ENCODE measurements at places on chromosomes 4 and X. TPM values are rescaled to one million over a fixed set of nuclear protein-coding genes. Genes with fewer than 3 reads are reported as not detected.

- no peak for DNase-seq
These were observed 104.2 kb downstream of the CHRDL1 start for GRCh38 chrX:110691446-110691845.

GRCh38 chrX:17932781-17933180, 71.7 kb upstream of the RAI2 start:
- no peak for DNase-seq

DNA sequence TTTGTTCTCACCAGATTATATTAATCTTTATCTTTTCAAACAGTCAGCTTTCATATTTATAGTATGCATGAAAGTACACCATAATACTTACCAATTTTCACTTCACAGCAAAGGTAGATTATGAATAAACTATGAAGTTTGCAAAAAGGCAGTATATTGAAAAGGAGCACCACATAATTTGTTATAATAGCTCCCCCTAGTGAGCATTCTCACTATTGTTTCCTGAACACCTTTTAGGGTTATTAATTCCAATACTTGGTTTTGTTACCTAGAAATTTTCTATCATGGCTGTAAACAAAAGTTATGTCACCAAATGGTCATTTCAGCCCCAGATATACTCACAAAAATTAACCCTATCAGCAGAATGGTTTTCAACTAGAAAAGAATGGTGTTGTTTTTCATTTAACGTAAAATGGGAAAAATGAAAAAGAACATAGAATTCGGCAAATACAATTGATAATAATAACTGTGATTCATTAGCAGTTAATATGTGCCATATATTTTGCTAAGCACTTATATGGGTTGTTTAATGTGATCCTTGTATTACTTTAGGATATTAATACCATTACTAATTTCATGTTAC, 30.2 kb upstream of the NKX6-1 start:
- no peak for DNase-seq

DNA sequence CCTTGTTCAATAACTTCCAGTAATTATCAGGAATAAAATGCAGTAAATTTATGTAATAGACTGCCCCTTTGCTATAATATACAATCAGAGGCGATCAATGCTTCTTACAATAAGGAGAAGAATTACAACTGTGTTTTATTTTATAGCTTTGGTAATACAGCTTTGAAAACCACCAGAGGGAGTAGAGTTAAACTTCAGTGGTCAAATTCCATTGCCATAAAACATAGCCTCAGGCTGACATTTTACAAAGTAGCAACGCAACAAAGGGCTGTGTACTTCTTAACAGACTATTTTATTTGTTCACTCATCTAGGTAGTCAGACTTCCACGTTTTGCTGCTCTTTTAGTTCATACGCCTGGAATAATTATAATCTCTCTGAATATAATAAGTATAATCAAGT, 58.5 kb downstream of the TEX13C start:
- DNase-seq = no peak

DNA sequence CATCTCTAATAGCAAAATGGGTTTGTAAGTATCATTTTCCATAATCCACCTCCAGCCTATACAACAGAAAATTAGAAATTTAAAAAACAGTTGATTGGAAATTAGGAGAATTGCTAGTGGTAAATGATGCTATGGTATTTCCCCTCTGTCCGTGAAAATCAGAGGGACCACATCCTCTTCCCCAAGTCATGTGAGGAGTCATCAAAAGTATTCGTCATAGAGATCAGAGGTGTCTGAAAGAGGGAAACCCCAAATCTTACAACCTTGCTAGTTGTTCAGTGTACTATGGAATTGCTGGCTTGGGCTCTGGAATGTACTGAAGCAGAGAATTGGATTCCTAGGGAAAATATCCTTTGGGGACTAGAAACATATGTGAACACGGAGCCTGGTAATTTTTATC, 241.4 kb upstream of the ARHGAP24 start:
- no peak for DNase-seq

DNA sequence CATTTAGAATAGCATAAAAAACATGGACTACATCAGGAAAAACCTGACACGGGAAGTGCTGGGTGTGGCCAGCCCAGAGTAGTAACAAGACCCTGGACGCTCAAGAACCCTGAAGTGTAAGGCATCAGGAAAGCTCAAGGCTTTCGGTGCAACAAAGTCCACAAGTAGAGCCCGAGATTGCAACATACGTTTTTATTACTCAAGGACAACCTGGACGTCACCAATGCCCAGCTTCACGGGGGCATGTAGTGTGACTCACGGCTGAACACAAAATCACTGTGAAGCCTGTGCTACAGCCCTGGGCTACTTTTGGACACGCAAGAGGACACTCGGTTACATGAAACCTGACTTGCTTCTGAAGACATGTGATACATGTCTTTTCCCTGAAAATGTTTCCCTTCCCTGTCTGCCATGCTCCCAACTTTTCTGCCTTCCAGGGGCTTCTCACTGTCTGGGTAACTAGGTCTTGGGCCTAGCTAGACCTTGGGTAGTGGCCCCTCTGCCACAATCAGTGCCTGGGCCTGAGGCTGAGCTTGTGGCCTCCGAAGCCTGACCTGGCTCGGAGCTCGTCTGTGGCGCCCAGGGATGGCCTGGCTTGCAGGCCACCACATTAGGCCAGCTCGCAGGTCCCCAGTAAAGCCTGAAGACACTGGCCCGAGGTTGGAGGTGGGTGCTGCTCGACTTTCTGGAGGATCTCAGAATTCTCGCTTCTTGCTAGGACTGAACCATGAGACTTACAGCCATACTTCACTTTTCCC, 9.2 kb downstream of the IRAK1 start:
- DNase-seq = no peak

DNA sequence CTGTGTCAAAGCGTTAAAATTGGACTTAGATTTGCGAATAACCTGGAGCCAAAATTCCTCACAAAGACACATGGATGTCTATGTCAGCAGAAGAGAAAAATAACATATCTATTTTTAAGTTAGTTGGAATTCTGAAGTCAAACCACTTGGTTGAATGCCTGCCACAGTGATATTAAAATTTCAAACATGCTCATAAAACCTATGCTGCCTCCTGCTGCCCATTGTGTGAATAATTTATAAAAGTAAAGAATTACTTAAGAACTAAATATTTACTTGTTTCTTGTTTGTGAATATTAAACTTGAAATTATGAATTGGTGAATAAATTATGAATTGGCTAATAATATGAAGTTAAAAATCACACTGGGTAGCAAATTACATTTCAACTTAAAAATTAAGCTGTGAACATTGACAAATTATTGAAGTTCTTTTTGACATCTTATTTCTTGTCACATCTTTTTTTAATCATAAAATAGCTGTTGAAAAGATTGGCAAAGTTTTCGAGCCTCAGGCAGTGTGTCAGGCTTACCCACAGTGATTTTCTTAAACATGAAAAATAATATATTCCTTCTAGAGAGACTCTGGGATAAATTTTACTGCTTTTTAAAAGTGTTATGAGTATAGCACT, 35.4 kb downstream of the FABP2 start:
- DNase-seq = no peak

GRCh38 chr4:7828011-7828720, 111.5 kb downstream of the AFAP1 start:
- peak; percentile 75 for DNase-seq

GRCh38 chr4:65456579-65456978, 213.7 kb downstream of the EPHA5 start:
- no peak for DNase-seq

DNA sequence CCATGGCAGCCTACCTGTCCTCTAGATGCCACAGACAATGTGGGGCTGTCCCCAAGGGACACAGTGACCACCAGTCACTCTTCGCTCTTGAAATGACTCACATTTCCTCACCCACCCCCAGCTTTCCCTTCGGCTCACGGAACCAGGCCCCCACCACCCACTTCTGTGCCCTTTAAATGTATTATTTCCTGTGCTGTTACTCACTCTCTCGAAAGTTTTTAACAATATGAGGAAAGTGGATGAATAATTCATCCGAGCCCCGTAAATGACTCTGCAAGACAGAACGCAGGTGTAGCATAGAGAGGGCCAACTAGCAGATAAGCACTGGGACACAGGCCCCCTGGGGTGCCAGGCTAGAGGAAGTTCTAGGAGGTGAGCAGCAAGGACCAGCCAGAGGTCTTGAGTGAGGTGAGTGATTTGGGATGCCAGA, 179.5 kb upstream of the TBL1X start:
- no peak for DNase-seq

GRCh38 chr4:20252656-20253282, 1.1 kb downstream of the SLIT2 start:
- peak; percentile 20 for DNase-seq

- no peak for DNase-seq
These were observed 209.9 kb downstream of the CPE start for GRCh38 chr4:165588534-165589315.

DNA sequence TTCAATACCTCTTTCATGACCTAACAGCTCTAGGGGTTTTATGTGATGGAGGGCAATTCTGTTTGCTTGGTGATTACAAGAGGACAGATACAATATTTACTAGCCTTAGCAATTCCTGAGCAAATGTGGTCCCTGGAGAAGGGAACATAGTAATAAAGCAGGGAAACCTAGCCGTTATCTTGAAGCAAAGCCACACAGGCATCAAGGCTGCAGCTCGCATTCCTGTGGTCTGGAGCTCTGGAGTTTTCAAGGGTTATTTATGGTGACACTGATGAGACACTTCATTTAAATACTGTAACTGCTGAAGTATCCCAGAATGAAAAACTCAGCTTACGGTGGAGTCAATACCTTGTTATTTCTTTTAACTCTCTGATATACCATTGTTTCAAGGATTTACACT, 66.8 kb downstream of the AFF2 start:
- no peak for DNase-seq

DNA sequence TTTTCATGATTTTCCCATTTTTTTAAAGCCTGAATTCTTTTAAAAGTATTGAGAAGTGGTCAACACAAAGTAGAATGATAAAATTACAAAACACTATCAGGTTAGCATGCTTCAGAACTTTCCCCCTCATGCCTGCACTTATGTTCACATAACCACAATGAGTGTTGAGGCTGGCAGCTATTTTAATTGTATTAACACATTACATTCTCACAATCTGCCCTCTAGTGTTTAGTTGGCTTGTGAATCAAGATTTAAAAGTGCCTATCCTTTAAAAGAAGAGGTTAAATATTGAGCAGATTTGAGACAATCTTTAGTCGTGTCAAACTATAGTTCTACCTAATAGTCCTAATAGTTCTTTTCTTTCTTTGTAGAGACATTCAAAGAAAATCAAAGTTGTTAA, 93.6 kb upstream of the NAP1L5 start:
- DNase-seq = no peak

- DNase-seq = no peak
These were observed 4.0 kb upstream of the ZFX start for GRCh38 chrX:24145303-24146186.

- no peak for DNase-seq
These were observed 200.2 kb downstream of the APBB2 start for GRCh38 chr4:41014158-41014557.

The FRMPD3 gene
- total RNA-seq = not detected

The PPEF2 gene
- not detected for total RNA-seq

The MAGED4 gene
- 0.47 TPM for total RNA-seq
